Vagina (tissue), 2 donors: ENCODE measurements at places on chromosomes 6 and 20.

DNA sequence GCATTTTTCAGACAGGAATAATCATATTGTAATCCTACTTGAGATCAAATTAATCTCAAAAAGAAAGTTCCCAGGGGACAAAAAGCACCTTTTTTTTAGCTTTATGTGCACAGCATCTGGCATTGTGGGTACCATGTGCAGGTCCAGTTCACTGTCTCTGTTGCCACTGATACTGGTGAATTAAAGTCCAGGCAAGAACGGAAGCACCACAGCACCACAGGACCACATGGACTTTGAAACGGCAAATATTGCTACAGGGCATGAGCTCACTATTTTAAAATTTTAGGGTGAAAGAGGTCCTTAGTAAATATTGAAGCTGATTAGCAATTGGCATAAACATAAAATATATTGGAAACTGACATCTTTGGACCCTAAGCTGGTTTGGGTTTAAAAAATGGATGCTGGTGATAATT, 709.0 kb downstream of the EPM2A start:
- DNase-seq = no peak

DNA sequence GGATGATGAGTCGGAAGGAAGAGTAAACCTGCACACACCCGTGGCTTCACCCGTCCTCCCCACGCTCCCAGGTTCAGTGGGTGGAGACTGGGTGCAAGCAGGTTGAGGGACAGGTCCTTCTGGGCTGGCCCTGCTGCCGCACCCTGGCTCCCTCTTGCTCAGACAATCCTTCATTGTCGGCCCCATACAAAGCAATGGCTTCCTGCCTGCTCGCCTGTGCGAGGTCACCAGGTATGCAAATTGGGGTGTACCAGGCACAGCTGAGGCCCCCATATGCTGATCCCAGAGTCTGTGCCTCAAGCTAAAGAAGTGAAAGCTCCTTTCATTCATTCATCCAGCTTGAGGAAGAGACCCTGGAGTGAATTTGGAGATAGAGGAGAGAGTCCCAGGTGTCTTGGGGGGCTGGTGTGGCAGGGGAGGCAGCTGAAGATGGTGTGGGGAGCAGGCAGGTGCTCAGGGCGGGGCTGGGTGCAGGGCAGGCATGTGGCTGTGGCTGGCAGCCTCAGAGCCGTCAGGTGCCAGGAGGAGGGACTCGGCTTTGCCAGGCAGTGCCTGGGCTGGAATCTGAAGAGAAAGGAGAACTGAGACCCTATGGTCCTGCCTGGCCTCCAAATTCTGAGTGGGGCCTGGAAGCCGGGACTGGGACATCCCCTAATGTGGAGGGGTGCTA, 4.7 kb downstream of the SLCO4A1 start:
- DNase-seq = no peak

GRCh38 chr6:163310973-163311383, 103.5 kb upstream of the QKI start:
- DNase-seq = no peak

DNA sequence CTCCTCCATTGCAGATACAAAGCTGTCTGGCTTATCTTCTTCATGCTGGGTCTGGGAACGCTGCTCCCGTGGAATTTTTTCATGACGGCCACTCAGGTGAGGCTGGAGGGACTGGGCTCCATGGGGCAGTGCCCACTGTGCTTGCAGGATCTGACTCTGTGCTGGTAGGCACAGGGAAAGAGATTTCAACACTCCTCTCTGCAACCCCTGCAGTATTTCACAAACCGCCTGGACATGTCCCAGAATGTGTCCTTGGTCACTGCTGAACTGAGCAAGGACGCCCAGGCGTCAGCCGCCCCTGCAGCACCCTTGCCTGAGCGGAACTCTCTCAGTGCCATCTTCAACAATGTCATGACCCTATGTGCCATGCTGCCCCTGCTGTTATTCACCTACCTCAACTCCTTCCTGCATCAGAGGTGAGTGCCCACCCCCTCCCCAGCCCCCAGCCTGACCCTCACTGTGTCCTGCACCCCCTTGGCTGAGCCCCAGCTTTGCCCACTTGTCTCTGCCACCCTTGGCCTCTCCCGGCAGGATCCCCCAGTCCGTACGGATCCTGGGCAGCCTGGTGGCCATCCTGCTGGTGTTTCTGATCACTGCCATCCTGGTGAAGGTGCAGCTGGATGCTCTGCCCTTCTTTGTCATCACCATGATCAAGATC, 6.1 kb downstream of the SLC29A1 start:
- DNase-seq = no peak

- DNase-seq = no peak
Observed at GRCh38 chr6:40380271-40380670, 206.9 kb downstream of the LRFN2 start.

DNA sequence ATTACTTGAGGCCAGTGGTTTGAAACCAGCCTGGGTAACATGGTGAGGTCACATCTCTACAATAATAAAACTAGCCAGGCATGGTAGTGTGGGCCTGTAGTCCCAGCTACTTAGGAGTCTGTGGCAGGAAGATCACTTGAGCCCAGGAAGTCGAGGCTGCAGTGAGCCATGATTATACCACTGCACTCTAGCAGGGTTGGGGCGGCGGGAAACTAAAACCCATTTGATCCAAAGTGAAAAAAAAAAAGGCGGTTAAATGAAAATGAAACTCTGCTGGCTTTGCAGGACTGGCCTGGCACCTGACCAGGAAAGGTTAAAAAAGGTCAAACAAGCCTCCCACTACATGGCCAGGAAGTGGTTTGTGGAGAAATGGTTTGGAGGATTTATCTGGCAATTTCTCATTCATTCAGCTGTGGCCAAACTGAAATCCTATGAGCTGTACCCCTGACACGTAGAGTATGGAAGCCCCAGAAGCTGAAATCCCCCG, 36.6 kb downstream of the MTRES1 start:
- no peak for DNase-seq

DNA sequence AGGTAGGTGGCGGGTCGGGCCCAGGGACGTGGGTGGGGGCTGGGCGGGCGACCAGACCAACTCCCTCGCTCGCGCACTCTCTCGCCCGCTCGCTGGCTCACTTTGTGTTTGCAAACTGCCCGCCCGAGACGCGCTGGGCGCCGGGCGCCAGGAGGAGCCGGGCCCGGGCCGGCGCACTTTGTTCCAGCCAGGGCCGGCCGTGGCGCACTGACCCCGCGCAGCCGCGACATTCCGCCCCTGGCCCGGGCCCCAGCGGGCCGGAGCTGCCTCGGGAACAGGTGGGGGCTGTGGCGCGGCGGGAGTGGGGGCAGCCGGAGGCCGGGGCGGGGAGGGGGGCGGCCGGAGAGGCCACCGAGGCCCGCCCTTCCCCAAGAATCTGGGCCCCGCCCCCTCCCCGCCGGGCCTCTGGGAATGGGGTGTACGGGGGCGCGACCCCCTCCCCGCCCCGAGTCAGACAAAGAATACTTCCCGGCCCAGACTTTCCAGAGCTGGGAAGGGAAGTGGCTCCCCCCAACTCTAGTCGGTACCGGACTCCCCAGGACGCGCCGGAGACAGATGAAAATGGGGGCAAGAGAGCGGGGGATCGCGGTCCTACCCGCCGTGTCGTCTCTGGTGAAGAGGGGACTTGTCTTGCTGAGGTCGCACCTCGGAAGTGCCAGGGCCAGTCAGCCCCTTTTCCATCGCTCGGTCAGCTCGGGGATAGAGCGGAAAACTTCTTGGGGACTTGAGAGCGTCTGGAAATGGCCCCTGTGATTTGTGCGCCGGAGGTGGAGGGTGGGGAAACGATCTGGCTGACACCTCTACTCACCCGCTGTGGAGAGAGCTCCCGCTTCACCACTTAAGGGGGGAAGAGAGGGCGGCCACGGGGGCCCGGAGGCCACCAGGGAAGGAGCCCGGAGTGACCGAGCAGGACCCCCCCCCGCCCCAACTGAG, 951 bp downstream of the FOXP4 start:
- no peak for DNase-seq

DNA sequence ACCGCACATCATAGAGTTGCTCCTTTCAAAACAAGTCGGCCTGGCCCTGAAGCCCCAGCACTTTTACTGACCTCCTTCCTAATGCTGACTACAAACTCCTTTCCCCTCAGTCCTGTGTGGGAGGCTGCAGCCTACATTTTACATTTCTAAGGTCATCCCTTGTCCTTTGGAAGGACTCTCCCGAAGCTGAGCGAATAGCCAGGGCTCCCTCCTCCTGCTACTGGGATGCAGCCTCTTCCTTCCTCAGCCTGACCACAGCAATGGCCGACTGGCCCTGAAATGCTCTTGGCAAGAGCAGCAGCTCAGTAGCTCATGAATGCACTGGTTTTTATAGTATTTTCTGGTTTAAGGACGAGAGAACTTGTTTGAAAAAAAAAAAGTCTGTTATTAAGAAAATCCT, 679 bp downstream of the ADGRF5 start:
- DNase-seq = no peak

DNA sequence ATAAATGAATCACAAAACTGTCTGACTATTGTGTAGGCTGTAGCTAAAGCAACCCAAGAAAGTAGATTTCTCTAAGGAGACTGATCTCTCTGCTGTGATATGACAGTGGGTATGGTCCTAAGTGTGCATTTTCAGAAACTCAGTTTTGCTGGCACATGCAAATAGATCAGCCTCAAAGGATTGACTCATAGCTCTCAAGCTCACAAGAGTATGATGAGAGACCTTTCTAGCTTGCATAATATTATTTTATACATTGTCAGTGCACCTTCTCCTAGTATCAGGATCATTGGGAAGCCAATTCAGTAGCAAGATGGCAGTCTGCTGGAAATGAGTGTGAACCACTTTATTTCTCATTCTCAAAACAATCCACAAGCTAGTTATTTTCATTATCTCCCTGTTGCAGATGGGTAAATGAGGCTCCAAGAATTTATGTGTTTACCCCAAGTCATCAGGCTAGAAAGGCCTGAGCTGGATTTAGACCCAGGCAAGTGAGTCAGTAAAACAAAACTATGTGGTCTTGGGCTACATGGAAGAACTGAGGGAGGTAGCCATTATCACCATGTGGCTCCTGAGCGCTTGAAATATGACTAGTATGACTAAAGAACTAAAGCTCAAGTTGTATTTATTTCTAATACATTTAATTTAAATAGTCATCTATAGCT, 27.9 kb upstream of the PLCB4 start:
- no peak for DNase-seq

- DNase-seq = no peak
Observed at GRCh38 chr20:23268792-23269354, 81.7 kb upstream of the NXT1 start.

GRCh38 chr6:16544006-16544405, 217.3 kb downstream of the ATXN1 start:
- DNase-seq = no peak

GRCh38 chr6:25441663-25442270, 162.6 kb downstream of the CARMIL1 start:
- no peak for DNase-seq

DNA sequence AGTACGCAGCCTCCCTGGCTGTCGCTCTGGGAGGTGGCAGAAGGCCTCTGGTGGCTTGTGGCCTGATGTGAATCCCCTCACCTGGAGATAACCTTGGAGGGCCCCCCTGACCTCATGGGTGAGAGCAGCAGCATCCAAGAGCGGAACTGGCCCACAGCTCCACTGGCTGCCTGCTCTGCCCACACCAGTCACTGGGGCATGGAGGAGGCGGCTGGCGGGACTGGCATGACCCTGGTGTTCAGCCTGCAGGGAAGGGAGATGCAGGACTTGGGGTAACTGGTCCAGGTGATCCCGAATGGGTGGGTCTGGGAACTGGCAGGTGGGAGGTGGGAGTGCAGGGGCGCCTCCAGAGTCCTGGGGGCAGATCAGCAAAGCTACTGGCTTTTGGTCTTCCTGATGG, 10.6 kb upstream of the DSN1 start:
- no peak for DNase-seq

DNA sequence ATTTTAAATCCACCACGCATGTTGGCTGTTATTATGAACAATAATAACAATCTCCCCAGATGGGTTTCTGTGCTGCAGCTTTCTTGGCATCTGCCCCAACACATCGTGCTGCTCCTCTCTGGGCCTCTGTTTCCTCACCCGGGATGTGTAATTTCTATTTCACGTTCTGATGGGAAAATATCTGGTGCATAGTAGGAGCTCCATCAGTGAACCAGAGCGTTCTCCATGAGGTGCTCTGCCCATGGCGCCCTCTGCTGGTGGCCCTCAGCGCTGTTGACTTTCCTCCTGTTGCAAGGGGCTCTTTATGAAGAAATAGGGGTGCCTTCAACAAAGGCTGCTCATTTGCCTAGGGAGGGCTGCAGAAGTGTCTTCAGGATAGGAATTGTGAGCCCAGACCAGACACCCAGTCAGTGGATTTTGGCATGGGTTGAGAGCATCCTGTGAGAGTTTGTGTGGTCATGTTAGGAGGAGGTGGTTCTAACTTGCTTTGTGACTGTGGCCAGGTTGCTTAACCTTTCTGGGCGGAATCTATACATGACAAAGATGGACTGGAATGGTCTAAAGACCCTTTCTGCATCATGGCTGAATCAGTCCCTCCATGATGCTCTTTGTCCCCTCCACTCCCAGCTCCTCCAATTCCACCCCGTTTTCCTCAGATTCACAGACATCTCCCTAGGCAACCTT, 8.1 kb downstream of the SCRT2 start:
- DNase-seq = no peak

- no peak for DNase-seq
Observed at GRCh38 chr20:5282561-5282960, 34.2 kb downstream of the PROKR2 start.

GRCh38 chr6:24284006-24284405, 73.9 kb downstream of the DCDC2 start:
- DNase-seq = no peak

GRCh38 chr20:37574199-37574890, 46.7 kb upstream of the BLCAP start:
- DNase-seq = no peak

DNA sequence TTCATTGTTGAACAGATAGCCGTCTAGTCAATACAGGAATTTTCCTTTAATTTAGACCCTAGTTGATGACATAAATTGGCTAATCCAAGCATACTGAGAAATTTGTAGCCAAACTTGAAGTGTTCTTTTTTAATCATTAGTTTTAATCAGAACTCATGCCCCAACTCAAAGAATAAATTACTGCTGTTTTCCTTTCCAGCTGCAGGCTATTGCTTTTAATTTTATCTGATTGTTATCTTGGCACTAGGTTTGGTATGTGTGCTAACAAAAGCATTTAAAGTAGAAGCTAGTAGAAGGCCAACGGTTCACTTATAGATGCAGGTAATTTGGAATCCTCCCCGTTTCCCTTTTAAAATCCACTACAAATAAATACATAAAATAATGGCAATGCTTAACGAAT, 188.5 kb downstream of the CD109 start:
- DNase-seq = no peak

DNA sequence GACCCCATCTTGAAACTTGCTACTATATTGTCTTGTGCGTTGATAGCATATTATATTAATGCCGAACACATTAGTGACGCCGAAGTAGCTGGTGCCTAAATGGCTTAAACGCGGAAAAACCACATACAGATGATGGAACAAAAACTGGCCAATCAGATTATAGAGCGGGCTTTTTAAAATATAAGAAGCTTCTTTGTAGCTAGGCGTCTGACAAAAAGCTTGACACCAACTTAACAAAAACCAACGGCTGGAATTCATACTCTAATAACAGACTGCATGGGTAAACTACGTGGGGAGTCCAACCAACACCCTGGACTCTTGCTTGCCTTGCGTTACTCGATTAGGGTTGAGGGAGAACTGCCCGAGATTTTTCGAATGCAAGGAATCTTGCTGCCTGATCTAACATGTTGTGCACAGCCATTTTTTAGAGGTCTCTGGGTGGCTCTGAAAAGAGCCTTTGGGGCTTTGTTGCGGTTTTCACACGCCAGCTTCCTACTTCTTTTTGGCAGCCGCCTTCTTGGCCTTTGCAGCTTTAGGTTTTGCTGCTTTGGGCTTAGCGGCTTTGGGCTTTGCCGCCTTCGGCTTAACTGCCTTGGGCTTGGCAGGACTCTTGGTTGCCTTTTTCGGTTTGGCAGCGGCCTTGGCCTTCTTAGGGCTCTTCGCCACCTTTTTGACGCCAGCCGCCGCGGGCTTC, 45.7 kb downstream of the OR2B2 start:
- DNase-seq = no peak
